ENCODE measurements at places on chromosomes 1 and 21.

DNA sequence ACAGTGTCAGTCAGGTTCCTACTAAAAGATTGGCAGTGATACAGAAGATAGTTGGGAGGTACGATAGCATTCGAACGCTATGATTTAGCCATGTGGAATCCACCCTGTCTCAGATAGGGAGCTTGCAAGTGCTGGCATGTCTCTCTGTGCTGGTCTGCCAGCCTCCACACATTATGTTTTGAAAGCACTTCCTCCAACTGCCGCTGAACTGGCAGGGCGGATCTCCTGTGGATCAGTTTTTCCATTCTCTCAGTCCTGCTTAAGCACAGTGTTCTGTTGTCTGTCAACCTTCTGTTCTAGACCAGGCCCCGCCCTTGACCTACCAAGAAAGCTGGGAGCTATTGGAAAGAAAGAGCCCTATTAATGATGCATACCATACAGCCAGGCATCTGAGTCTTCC lies 65.5 kb upstream of the PALMD start:
- no peak for DNase-seq

DNA sequence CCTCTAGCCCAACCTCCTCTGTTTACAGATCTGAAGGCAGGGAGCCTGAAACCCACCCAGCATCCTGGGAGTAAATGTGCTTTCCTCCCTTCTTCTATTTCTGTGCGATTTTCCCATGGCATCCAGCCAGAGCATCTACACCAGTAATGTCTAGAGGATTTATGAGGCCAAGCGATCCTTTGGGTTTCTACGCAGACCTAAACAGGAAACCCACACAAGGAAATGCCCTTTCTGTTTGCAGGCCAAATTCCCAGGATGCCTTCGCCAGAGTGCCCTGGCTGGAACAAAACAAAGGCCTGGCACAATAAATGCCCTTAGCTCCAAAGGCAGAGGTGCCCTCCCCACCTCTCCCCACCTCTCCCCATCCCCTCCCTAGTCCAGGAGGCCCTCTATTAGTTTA lies 110.5 kb upstream of the CDC42BPA start:
- no peak for DNase-seq

DNA sequence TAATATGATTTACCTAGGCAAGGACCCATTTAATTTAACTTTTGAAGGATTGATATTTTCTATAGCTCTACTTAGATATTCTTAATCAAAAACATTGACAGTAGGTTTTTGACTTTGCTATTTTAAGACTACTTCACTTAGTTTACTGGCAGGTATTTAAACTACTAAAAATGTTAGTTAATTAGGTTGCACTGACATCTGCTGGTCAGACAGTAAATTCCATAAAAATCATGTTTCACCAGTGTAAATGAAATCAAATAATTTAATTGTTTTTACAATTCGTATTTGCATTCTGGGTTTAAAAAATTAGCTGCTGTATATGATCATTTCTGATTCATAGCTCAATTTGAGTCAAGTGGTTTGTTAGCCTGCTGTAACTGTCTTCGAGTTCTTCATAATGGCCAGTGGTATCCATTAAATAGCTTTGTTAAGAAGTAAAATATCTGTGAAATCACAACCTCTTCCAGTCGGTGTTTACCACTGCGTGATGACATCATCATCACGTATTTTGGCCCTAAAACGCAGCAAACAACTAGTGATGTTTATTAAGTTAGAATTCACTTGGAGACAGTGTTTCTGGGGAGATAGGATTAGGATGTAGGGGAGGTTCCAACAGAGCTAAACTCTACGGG lies 26.2 kb downstream of the EXTL2 start:
- DNase-seq: peak; percentile 75

DNA sequence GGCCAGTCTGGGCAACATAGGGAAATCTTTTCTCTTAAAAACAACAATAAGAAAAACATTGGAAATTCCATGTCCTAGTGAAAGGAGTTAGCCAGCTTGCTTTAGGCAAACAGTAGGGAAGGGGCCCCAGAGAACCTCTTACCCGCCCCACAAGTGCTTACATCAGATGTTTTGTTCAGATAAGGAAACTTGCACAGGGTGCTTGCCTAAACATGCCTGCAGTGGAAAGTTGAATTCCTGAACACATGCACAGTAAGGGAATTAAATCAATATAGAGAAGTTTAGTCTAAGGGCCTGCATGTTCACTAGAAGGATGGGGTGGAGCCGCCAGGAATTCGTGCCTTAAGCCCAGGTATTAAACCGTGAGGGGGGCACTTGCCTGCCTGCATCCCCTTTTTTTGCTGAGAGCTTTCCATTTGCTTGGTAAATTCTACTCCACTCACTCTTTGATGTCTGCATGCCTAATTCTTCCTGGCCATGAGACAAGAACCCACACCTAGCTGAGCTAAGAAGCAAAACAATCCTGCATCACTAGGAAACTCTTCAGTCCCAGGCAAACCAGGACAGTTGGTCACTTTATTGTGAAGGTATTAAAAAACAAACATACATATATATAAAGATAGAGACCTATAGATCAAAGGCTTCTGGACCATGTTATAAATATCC lies 499.0 kb downstream of the SIPA1L2 start:
- no peak for DNase-seq

DNA sequence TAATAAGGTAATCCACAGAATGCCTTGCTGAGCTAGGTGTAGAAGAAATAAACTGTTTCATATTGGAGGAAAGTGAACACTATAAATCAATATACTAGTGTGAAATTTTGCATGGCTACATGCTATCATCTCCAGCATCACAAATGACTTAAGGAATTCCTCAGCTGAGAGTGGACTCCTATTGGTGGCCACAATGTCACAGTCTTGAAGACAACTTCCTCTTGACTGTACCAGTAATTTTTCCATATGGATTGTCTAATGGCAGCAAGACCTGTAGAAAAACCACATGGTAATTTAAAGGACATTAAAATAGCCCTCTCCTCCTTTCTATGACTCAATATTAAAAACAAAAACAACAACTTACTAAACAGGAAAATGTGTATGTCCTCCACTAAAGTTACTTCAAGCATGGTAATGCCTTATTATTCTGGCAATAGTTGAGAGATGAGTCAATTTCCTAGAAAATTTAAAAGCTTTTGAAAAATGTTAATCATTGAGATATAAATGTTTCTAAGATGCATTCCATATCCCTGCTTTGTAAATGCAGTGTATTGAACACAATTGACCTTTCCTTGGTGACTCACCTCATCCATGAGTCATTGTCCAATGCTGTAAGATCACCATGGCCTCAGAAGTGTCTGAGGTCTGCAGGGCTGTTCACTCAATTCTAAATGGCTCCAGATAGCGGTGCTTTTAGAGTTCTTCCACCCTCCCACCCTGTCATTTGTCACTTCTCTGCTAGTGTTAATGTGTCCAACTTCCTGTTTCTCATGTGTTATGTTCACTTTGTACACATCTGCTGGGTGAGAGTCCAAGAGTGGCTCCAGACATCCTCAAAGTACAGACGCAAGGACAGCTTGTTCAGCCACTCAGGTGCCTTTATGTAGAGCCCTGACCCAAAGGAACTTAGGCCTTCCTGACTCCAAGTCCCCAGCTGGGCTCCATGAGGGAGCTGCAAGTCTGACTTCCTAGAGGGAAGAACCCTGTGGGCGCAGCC lies 32.8 kb upstream of the DNASE2B start:
- no peak for DNase-seq

- no peak for DNase-seq
Measured at GRCh38 chr1:82578086-82578726, 777.5 kb downstream of the ADGRL2 start.

- DNase-seq: no peak
Measured at GRCh38 chr1:50110656-50111055, 1.9 kb downstream of the ELAVL4 start.

DNA sequence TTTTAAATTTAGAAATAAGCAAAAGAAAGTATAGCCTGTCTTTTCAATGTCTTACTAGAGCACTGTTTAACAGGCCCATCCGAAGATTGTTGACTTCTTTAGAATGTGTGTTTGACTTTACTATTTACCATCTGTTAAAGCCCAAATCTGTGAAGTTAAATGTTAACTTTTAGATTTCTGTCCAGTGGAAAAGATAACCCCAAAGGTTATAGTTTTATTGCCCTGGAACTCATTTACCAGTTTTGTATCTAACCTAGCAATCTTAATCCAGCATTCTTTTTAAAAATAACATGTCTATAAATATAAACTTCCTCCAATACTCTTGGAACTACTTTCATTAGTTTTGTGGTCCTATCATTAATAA lies 37.9 kb downstream of the SNRPE start:
- no peak for DNase-seq

DNA sequence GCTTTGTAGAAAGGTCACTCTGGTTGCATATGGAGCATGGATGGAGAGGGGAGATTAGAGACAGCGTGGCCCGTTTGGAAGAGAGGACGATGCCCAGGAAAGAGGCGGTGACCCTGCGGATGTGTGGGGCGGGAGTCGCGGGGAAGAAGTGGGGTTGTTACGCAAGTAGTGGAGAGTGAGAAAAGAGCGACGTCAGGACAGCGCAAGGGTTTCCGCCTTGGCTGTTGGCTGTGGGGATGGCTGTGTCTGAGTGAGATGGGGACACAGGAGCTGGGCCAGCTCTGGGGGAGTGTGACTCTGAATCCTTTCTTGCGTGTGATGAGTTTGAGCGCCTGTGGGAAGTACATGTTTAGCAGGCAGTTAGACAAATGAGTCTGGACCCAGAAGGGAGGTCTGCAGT lies 3.8 kb downstream of the B4GALT2 start:
- no peak for DNase-seq

DNA sequence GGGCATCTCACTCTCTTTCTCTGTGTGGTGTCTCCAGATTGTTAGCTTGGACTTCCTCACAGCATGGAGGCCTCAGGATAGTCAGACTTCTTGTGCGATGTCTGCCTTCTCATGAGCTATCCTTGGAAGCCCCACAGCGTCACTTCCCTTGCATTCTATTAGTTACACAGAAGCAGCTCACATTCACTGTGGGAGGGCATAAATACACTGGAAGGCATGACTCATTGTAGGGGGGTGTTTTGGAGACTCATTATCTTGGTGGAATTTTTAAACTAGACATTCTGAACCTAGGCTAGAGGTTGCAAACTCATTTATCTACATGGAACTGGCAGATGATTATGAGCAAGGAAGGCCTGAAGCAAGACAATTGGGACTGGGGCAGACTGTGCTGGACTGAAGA lies 21.4 kb upstream of the FASLG start:
- no peak for DNase-seq

GRCh38 chr1:212004895-212005608 lies 30.3 kb downstream of the INTS7 start:
- DNase-seq: no peak

DNA sequence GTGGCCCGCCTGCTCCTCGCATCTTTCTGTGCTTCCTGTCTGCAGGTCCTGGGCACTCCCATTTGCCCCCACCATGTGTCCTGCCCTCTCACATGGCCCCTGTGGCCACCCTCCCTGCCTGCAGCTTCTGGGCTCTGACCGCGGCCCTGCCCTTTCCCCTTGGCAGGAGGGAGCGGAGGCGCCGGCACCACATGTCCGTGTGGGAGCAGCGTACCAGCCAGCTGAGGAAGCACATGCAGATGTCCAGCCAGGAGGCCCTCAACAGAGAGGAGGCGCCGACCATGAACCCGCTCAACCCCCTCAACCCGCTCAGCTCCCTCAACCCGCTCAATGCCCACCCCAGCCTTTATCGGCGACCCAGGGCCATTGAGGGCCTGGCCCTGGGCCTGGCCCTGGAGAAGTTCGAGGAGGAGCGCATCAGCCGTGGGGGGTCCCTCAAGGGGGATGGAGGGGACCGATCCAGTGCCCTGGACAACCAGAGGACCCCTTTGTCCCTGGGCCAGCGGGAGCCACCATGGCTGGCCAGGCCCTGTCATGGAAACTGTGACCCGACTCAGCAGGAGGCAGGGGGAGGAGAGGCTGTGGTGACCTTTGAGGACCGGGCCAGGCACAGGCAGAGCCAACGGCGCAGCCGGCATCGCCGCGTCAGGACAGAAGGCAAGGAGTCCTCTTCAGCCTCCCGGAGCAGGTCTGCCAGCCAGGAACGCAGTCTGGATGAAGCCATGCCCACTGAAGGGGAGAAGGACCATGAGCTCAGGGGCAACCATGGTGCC lies 249.1 kb downstream of the CACNA1E start:
- DNase-seq: no peak

DNA sequence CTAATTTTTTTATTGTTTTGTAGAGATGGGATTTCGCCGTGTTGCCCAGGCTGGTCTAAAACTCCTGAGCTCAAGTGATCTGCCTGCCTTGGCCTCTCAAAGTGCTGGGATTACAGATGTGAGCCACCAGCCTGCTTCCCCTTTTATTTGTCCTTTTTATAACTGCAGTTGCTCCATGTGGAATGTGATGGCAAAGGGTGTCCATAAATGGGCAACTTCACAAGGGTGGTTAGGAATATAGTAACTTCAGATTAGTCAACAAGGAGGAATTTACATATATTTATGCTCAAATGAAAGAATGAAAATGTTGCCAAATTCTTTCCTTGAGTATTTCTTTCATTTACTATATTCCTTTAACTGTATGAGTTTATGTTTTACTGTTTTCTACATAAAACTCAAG lies 182.9 kb downstream of the BACH1 start:
- no peak for DNase-seq

- no peak for DNase-seq
Measured at GRCh38 chr1:160117300-160117699, 1.7 kb downstream of the ATP1A2 start.

GRCh38 chr1:96157101-96157500 lies 564.5 kb upstream of the PTBP2 start:
- no peak for DNase-seq

GRCh38 chr1:21836729-21837128 lies 24.7 kb downstream of the LDLRAD2 start:
- no peak for DNase-seq

- DNase-seq: no peak
Measured at GRCh38 chr1:169624912-169625311, 5.0 kb downstream of the SELP start.

GRCh38 chr1:248872752-248873408 lies 14.0 kb upstream of the ZNF692 start:
- DNase-seq: peak; percentile 82

DNA sequence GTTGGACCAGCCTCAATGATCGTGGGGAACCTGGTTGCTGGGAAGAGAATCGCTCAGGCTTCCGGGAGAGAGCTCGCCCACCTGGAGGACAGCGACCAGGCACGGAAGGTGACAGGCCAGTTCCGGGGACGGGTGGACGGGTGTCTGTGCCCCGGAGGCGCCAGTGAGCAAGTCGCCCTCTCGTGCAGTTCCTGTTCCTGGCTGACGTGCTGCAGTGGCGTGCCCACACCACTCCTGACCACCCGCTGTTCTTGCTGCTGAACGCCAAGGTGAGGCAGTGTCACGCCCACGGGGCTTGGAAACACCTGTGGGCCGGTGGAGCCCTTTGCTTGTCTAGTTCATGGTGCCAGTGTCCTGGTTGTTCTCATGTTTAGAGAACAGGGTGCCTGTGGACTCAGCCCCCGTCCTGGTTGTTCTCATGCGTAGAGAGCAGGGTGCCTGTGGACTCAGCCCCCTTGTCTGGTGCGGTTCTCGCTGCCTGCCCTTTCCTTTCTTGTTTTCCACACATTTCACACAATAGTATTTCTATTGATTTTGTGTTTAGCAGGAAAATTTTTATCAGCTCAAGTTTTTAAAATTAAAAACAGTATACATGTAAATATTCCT lies 53.1 kb downstream of the S100B start:
- DNase-seq: no peak

- DNase-seq: no peak
Measured at GRCh38 chr21:28151758-28152157, 840.9 kb downstream of the LTN1 start.

GRCh38 chr1:211133393-211133835 lies 534 bp downstream of the KCNH1 start:
- DNase-seq: no peak
